ENCODE measurements at places on chromosomes 16 and 17. TPM values are rescaled to one million over a fixed set of nuclear protein-coding genes. Genes with fewer than 3 reads are reported as not detected.

The DNAAF8 gene
- total RNA-seq, result 0.31 TPM

The NACA2 gene
- total RNA-seq, result not detected

The MPP3 gene
- total RNA-seq, result 58.5 TPM

The CETP gene
- 0.94 TPM for total RNA-seq

The ANKRD40CL gene
- total RNA-seq, result not detected

The ACAP1 gene
- total RNA-seq, result not detected

The CD300E gene
- total RNA-seq, result not detected

The GGT6 gene
- not detected for total RNA-seq

Data from parietal lobe (tissue), 2 donors.